ENCODE measurements at places on chromosomes 12 and 14.

DNA sequence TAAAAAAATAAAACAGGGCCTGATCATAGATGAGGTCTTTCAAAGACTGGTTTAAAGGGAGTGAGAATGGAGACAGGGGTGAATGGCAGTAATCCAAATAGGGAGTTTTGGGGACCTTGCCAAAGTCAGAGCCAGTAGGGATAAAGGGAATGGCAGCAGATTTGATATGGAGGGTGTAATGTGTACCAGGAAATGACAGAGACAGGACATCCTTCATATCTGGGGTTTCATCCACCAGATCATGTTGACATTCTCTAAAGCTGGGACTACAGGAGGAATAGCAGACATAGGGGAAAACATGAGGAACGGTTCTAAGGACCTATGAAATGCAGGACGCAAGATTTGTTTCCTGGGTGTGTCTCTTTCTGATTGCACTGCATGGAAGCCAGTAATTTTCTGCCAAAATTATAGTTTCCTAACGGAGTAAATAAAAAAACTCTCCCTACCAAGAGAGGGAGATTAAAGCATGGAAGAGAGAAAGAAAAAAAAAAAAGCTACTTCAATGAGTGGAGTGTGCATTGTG is 169.9 kb downstream of the PRKD1 start:
- no peak for DNase-seq

- no peak for DNase-seq
These were observed 3.6 kb downstream of the NAP1L1 start for GRCh38 chr12:76080729-76081415.

DNA sequence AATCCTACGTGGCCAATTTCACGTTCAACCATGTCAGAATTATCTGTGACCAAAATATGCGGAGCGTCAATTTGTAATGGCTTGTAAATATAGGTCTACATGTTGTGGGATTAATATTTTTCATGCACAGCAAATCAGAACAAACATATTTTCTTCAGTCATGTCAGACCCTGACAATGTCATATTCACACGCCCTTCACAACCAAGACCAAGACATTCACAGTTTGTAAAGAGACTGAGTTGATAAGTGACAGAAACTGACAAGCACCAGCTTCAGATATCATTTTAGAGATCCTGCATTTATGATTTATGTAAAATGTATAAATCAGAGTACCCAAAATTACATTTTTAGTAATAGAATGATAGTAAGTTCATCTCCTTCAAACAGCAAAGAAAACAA is 57.3 kb upstream of the NOVA1 start:
- no peak for DNase-seq

DNA sequence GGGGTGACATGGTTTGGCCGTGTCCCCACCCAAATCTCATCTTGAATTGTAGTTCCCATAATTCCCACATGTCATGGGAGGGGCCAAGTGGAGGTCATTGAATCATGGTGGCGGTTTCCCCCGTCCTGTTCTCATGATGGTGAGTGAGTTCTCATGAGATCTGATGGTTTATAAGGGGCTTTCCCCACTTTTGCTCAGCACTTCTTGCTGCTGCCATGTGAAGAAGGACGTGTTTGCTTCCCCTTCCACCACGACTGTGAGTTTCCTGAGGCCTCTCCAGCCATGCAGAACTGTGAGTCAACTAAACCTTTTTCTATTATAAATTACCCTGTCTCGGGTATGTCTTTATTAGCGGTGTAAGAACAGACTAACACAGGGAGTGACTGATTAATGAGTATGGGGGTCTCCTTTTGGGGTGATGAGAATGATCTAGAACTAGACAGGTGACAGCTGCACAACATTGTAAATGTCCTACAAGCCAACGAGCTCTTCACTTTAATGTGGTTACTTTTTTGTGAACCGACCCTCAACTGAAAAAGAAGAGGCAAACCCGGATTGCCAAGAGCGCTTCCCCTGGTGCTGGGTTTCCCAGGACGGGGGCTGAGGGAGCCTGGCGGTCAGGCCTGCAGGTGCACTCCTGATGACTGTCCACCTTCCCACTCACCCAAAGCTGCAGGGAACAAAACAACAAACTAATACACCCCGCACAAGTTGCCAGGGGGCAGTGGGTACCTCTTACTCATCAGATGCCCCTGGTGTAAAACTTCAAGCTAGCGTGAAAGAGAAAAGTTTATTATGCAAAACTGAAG is 90.1 kb downstream of the NCOR2 start:
- DNase-seq = no peak

- DNase-seq = peak; percentile 41
These were observed at the start of gene EEF1AKMT3 for GRCh38 chr12:57772429-57773322. TSS of gene EEF1AKMT3 (plus strand) at chr12:57772614. CDS start at chr12:57772725, 111 bp downstream.

DNA sequence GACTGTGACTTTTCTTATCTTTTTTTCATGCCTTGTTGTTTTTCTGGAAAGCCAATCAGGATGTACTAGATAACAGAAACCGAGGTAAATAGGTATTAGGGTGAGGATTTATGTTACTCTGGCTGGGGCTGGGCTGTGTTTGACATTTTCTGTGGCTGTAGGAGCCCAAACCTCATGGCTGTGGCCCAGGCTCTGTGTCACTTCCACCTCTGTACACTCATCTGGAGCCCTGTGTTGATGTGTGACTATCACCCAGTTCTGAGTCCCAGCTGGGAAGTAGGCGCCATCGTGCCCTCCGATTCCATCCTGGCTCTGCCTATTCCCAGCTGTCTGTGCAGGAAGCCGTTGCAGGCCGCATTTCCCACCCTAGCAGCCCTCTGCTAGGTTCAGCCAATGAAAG is 1.6 kb upstream of the HHIPL1 start:
- no peak for DNase-seq

DNA sequence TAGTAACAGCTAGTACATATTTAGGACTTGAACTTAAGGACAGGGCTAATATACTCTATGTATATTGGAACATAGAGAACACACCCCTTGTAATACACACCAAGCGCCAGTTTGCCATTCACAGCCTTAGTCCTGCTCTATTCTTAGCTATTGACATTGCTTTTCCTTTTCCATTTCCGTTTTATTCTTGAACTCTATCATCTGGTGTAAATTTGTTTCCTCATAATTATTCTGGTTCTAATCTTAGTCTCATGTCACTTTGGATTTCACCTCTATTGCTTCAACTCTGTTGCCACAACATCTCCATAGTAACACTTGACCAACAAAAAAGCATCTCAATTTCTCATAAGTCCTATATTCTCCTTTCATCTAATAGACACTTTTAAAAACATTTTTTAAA is 225.7 kb downstream of the PHLDA1 start:
- DNase-seq = no peak

DNA sequence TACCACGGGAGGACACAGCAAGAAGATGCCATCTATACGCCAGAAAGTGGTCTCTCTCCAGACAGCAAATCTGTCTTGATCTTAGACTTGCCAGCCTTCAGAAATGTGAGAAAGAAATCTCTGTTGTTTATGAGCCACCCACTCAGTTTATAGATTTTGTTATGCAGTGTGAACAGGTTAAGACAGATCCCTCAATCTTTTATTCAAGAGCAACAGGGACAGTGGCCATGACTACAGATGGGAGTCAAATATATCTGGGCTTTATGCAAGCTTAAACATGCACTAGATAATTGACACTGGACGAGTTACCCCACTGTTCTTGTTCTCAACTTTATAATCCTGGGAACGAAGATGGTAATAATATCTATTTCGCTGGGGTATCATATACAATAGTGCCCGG is 288.7 kb downstream of the RPAP3 start:
- DNase-seq = no peak

- no peak for DNase-seq
These were observed 679.5 kb downstream of the C12orf50 start for GRCh38 chr12:87349681-87350080.

DNA sequence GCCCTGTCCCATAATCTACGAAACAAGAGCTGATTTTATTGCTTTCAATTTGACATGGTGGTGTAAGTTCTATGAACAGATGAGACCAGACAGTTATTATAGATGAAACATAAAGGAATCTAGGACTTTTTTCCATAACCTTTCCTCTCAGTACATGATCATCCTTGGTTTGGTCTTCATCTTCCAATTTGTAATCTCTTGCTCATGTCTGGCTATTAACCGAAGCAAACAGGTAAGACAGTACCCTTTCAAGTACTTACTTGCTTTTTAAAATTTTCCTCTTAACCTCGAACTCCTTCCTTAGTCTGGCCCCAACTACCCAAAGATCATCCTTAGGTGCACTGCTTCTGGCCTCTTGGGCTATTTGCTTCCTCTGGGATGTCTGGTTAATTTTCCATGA is 1.2 kb downstream of the TSPAN31 start:
- no peak for DNase-seq

DNA sequence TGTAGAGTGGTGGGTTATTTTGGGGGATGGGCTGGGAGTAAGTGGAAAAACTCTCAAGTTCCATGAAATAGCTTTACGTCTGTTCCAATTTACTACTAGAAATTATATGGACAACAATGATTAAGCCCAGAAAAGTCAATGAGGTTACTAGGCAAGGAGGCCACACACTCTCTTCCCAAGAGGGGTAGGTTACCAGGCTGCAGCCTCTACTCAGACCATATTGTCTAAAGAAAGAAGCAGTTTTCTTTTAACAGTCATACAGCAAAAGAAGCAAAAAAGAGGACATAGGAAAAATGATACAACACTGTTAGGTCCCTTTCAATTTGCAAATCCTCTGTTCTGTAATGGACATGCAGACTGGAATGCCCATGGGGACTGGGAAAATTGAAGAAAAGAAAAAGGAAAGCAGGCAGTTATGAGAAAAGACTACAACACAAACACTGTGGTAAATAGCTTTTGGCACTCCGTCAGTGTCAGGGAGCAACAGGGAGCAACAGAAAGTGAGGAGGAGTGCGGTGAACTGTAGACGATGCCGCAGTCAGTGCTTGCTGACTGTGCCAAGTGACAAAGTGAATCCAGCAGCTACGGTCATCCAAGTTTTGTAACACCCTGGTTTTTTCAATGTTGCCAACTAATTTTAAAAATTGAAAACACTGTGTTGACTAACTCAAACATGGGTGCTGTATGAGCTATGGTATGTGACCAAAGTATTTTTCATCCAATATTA is 39.8 kb upstream of the HMGA2 start:
- no peak for DNase-seq

- DNase-seq = no peak
These were observed 16.5 kb downstream of the SEL1L start for GRCh38 chr14:81516986-81517797.

- no peak for DNase-seq
These were observed 33.1 kb upstream of the G2E3 start for GRCh38 chr14:30525833-30526232.

DNA sequence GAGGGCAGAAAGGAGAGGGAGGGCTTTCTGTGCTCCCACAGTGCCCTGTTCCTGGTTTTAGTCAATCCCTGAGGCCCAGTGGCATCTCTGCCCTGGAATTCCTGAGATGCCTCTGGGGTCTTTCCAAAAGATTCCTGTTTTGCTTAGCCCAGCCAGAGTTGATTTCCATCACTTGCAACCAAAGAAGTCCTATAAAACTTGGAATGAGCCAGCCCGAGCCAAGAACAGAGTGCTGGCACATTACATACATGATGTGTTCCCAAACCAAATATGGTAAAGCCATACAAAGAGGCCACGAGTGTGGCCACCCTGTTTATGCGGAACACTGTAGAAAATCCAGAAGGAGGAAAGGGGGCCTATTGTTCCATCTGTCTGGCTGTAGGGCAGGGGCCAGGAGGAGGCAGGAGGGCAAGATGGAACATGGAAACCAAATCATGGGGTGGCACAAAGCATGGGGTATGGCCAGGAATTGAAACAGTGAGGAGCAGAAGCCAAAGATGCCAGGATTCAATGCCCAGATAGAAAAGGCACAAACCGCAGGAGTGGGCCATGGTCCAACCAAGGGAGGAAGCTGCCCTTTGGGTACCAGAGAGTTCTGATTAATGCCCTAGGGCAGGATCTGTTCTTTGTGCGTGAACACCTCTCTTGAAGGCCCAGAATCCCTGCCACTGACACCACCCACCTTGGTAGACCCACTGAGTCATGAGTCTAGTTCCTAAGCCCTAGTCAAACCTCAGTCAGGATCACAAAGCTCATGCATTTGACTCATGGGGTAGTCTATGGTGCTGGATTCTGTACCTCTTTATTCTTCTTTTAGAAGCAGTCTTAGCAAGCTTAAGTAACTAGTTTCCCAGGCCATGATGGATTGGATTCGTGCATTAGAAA is 75.2 kb downstream of the LRRC74A start:
- no peak for DNase-seq

- peak; percentile 50 for DNase-seq
These were observed at the start of gene NELL2 for GRCh38 chr12:44875954-44876543. TSS of gene NELL2 (minus strand) at chr12:44876315. CDS start at chr12:44875869, 446 bp downstream.

DNA sequence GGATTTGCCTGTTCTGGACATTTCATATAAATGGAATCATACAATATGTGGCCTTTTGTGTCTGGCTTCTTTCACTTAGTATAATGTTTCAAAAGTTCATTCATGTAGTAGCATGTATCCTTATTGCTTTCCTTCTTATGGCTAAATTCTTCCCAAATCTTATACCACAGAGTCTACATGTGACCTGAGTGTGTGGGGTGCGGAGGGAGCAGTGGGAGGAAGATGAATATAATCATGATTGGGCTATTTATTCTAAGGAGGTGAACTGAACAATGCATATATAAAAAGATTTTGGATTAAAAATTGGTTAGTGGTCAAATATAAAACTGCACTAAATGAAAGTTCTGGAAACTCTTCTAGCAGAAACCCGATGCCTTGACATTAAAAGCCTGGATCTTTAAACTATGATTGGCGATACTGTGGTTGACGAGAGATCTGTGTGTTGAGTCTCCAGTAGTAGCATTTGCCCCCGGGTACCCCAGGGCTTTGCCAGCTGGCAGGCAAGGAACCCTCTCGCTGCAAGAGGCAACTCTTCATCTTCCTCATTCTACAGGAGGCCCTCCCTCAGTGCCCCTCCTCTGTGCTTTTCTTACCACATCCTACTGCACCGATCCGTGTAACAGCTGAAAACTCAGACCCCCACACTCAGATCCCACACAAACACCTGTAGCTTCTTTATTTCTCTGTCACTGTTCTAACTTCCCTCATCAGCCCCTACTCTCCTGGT is 2.6 kb downstream of the CYP46A1 start:
- no peak for DNase-seq

DNA sequence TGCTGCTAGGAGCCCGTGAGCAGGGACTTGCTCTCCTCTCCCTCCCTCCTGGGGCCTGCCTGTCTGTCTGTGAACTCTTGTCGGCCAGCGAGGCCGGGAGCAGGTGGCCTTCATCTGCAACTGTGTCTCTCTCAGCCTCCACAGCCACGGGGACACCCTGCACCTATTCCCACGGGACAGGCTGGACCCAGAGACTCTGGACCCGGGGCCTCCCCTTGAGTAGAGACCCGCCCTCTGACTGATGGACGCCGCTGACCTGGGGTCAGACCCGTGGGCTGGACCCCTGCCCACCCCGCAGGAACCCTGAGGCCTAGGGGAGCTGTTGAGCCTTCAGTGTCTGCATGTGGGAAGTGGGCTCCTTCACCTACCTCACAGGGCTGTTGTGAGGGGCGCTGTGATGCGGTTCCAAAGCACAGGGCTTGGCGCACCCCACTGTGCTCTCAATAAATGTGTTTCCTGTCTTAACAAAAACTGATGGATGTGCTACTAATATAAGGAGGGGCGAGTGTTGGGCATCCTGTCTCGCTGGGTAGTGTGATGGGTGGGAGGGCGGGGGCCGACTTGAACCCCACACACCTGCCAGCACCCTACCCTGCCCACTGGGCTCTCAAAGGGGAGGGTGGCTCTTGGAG is 34.8 kb downstream of the MEG3 start:
- no peak for DNase-seq

Measured in stimulated activated CD4-positive, alpha-beta T cell treated with anti-CD3 and anti-CD28 coated beads, Interleukin-12 subunit alpha, Interleukin-12 subunit beta, amount 100 ng/mL, for 24 hours (primary cell).